Cortex of kidney (tissue), 1 donor: ENCODE measurements at places on chromosomes 1 and 21.

GRCh38 chr1:205472737-205473441, 17.0 kb upstream of the BLACAT1 start:
- DNase-seq = no peak

DNA sequence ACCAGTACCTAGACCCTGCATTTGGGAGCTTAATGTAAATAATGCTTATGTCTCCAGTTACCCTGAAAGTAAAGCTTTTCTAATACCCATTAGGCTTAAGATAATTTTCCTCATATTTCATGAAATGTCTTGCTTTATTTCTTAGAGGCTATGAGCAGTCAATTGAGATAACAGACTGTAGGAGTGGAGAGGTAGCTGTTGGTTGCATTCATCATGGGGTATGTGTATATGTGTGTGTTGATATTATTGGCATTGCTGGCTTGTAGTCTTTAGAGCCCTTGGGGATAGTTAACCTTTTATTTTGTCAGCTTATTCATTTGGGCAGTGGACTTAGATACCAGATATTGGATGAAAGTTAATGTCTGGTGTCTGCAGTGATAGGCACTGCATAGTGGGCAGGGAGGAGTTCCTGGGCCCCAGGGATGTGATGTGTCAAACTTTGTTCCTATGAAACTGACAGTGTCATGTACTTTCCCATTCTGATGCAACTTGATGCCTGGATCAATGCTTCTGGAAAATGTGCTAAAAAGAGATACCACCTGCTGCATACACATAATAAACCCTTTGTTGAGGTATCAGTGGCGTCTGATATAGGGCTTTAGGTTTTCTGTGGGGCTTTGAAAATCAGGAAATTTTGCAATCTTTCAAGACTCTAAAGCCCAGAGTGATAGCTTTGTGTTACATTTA, 83.9 kb downstream of the MAST2 start:
- DNase-seq = no peak

DNA sequence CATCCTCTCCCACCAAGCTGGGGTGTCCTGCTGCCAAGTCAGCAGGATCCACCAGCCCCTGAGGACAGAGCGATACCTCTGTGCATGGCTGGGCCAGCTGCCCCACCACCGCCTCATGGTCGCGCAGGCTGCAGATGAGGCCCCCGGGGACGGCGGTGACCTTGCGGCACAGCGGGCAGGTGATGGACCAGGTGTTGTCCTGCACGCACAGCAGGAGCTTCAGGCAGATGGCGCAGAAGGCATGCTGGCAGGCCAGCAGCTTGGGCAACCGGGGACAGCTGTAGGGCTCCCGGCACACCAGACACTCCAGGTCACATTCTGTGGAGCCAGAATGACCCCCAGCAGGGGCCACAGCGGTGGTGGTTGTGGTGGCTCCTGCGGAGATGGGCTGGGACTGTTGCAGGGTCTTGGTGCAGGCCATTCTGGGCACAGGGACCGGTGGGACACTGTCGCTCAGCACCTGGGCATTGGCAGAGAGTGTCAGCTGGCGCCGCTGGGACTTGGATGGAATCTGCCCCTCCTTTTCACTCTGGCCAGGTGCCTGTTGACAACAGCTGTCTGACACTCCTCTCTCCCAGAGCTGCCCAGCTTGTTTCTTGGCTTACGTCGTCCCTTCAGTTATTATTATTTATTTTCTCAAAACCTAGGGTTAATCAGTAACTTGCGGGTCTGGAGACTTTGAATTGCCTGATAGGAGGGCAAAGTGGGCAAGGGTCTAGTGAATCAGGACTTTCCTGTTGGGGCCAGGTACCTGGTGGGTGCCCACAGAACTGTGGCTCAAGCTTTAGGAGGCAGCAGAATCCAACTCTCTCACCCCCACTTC, at the start of gene RNF186:
Gene RNF186 (minus strand): TSS at position 603 of the 823 bp plus-strand sequence. CDS start 182 bp downstream, at position 421.
- DNase-seq = no peak

- DNase-seq = no peak
Measured at GRCh38 chr1:93061895-93062792, 16.9 kb upstream of the MTF2 start.

GRCh38 chr1:198549866-198550265, 9.4 kb upstream of the ATP6V1G3 start:
- DNase-seq = no peak

GRCh38 chr1:28143496-28144202, 32.8 kb downstream of the PTAFR start:
- no peak for DNase-seq

GRCh38 chr1:2378956-2379732, 12.2 kb downstream of the MORN1 start:
- DNase-seq = no peak

DNA sequence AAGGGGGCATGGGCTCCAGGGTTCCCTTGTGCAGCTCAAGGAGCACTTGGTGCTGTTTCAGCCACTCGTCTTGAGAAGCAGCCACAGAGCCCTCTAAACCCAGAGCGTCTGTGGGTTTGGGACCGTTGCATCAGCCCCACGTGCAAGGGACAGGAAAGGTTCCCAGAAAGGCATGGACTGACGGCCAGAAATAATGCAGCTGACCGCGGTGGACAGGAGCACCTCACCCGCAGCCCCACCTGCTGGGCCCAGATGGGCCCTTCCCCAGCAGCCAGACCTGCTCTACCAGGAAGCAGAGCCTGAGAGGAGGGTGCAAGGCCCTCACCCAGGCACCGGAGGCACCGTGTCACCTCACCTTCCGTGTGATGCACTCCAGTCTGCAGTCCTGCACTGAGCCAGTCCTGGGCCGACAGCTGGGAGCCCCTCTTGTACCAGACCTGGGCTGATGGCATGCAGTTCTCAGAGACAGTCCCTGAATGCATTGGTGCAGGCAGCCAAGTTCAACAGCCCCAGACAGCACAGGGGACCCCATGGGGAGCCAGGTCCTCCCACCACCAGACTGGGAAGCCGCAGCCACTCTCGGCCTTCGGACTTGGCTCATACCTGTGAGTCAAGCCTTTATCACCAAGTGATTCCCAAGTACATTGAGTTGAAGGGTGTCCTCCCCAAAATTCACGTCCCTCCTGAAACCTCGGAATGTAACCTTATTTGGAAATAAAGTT, 4.8 kb upstream of the TFF3 start:
- DNase-seq = no peak

- no peak for DNase-seq
Measured at GRCh38 chr1:95168028-95168427, 50.9 kb downstream of the TLCD4 start.

GRCh38 chr1:156063997-156064285, 3.0 kb downstream of the RAB25 start:
- DNase-seq = no peak

GRCh38 chr1:215992620-215993019, 425.5 kb downstream of the KCTD3 start:
- DNase-seq = no peak
